Lower lobe of right lung (tissue), 2 donors: ENCODE measurements at places on chromosomes 1 and 21. TPM values are rescaled to one million over a fixed set of nuclear protein-coding genes. Genes with fewer than 3 reads are reported as not detected.

DNA sequence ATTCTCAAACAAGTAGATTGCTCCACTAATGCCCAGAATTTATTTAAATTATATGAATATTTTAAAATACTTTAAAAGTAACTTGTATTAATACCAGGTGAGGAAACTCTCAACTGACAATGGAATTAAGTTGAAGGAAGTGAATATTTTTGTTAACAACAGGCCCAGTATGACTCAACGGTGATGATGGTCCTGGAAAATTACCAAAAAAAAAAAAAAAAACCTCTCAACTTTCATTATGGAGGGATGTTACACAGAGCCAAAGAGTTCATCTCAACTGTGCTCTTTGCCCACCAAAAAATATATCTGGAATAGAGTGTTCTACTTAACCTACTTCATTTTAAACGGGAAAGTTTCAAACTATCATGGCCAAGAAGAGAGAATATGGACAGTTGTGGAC is 28.3 kb downstream of the CFH start:
- no peak for DNase-seq

- DNase-seq, result no peak
These were observed 215.5 kb downstream of the KCNJ6 start for GRCh38 chr21:37700641-37701202.

DNA sequence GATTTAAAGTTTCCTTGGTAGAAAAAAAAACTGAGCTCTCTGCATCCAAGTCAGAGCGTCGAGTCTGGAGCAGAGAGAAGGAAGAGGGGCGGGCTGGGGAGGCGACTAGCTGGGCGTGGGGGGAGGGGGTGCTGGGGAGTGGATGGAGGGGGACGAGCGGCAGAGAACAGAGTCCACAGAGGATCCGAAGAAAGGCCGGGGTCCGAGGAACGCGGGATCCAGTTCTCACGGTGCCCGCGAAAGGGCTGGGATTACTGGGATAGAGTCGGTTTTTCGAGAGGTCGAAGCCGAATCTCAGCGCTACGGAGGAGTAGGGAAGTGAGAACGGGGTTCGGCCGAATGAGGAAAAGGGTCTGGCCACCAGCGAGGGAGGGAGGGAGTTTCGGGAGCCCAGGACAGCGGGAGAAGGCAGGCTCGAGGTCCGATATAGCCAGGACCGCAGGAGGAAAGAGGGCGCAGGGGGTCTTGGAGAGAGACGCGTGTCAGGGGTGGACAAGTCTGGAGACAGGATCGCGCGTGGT is 665 bp downstream of the DAB1 start:
- no peak for DNase-seq

Gene PGBD5
- 2.3 TPM for total RNA-seq

- no peak for DNase-seq
These were observed 66.7 kb downstream of the OLFML2B start for GRCh38 chr1:161956930-161957329.
